Right ventricle myocardium superior (tissue), 1 donor: ENCODE measurements at places on chromosomes 12 and 14.

GRCh38 chr14:72024043-72024407 lies 91.8 kb downstream of the RGS6 start:
- DNase-seq: no peak

GRCh38 chr12:59491877-59492276 lies 104.0 kb upstream of the SLC16A7 start:
- no peak for DNase-seq

DNA sequence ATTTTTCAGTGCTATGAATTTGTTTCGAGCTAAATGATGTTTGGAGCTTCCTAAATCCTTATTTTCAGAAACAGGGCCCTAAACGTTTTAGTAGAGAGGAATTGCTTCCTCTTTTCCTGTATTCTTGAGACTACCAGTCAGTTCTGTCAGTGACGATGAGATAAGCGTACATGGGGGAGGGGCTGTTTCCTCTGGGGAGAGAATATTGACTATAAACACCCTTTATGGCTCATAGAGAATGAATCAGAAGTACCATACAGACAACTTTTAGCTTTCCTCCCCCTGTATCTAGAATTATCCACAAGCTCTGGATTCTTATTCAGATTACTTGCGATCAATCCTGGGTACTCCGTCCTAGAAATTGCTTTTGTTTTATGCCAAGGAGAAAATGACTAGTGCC lies 5.1 kb downstream of the TBK1 start:
- no peak for DNase-seq

GRCh38 chr12:91603060-91603459 lies 420.4 kb upstream of the DCN start:
- DNase-seq: no peak

DNA sequence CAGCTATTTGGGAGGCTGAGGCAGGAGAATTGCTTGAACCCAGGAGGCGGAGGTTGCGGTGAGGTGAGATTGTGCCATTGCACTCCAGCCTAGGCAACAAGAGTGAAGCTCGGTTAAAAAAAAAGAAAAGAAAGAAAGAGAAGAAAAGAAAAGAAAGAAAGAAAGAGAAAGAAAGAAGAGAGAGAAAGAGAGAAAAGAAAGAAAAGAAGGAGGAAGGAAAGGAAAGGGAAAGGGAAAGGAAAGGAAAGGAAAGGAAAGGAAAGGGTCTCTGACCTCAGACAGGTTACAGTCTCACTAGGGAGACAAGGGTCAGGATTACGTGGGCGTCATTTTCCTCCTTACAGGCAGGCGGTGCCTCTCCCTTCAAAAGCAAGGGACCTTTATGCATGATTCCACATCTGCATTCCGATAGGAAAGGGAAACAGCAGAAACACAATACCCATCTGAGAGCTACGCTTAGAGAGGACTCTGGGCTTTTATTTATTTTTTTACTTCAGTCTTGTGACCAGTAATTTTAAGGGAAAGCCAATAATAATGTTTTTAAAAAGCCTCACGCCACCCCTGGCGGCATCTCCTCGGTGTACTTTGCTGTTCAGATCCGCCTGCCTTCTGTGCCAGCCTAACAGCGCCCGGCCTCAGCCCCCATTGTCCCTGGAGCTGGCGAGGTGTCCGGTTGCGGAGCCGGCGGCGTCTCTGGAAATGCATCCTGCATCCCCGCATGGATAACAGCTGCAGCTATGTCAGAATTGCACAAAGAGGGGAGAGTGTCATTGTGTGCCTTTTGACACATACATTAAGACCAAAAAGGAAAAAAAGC lies 945 bp upstream of the HIP1R start:
- DNase-seq: peak; percentile 59

DNA sequence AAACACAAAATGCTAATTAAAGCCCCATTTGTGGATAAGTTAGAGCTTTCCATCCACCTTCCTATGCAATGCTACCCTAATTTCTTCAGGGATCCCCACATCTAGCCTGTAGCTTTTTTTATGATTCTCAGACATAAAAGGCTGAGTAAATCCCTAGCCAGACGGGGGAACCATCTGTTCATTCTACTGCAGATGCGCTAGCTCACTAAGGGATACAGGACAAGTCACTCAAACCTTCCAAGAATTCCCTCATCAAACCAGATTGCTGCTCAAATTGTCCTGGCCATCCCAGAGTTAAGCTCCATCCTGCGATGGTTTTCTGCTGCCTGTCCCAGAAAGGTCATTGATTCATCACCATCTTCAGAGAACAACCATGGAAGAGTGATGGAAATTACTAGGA lies 56.7 kb downstream of the MYRFL start:
- DNase-seq: no peak

DNA sequence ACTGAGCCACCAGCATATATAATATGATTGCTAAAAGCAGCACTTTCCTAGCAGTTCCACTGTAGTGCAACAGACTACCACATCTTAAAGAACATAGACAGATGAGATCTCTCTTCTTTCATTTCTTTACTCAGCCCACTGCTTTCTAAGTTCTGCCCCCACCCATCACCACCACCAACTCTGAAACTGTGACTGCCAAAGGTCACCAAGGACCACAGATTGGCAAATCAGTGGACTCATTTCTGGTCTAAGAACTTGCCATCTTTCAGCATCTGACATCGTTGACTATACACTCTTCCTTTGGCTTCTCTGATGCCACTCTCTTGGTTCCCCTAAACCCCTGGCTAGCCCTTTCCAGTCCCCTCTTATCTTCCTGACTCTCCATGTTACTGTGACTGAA lies 38.4 kb downstream of the IFNG start:
- no peak for DNase-seq
